ENCODE measurements at places on chromosomes 1 and 21.

DNA sequence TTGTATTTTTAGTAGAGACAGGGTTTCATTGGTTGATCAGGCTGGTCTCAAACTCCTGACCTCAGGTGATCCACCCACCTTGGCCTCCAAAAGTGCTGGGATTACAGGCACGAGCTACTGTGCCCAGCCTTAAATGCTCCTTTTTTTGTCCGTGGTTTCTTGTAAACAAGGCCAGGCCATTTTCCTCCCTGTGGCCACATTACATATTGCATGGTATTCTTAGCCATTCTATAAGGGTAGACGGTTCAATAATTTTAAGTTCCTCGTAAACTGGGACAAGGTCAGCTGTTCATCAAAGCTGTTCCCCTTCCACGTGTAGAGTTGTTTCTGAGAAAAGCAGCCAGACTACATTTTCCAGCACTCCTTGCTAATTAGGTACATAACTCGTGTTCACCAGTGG, 10.3 kb upstream of the LUZP1 start:
- DNase-seq = no peak

DNA sequence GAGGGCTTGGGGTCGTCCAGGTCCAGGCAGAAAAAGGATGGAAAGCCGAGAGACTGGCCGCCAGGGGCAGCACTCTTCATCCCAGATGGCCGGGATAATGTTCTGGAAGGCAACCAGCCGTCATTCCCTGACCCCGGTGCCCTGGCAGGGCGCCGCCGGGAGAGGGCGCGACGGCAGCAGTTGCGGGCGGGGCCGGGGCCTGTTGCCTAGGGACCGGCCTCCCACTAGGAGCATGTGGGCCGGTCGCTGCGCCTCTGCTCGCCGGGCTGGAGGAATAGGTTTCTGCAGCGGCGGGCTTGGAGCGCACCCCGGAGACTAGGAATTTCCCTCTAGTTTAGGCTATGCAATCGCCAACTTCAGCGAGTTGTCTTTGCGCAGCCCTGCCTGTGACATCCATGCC, 11.0 kb downstream of the DMRTB1 start:
- DNase-seq = peak; percentile 24

GRCh38 chr1:27607239-27607804, 3.4 kb upstream of the AHDC1 start:
- no peak for DNase-seq

- DNase-seq = no peak
Measured at GRCh38 chr1:155061381-155062150, 2.0 kb upstream of the EFNA4 start.

- DNase-seq = no peak
Measured at GRCh38 chr1:211843507-211844298, 13.1 kb upstream of the LPGAT1 start.

GRCh38 chr21:30233228-30234020, 17.5 kb upstream of the CLDN8 start:
- peak; percentile 33 for DNase-seq

DNA sequence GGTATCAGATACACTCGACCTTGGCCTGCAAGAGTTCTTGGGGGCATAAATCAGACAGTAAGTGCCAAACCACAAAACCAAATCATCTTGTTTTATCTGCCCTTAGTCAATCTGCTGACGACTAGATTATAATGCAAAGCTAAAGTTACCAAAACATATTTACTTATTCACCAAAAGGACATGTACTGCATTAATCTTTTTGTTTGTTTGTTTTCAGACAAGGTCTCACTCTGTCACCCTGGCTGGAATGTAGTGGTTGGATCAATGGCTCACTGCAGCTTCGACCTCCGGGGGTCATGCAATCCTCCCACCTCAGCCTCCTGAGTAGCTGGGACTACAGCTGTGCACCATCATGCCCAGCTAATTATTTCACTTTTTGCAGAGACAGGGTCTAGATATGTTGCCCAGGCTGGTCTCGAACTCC, 114.7 kb downstream of the APP start:
- no peak for DNase-seq

DNA sequence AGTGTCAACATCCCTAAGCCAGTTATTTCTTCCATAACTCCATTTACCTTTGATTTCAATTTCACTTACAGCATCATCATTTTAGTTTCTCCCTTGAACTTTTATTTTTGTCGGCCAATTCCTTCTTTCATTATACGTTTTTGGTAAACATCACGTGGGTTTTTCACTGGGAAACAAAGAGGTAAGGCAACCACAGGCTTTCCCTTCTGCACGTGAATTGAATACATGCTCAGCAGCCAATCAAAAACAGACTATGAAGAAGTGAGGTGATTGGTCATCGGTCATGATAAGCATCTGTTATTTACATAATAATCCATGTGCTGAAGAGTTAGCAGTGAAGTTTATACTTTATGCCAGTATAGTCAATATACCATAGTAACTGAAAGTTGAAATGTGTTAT, 98.7 kb downstream of the NCAM2 start:
- no peak for DNase-seq

DNA sequence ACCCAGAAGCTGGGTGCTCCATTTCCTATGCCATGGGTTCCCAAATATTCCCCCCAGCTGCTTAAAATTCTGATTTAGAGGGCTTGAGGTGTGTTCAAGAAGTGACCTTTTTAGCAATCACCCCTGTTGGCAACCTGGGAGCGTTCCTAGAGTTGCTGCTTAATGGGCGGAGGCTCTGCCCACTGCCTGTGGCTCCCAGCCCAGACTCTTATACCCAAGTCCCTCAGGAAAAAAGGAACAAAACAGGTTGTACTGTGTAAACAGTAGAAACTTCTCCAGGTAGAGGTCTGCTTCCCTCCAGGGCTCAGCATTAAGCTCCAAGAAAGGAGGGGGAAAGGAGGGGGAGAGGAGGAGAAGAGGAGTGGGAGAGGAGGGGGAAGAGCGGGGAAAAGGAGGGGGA, 14.6 kb upstream of the TENT5C start:
- DNase-seq = no peak

DNA sequence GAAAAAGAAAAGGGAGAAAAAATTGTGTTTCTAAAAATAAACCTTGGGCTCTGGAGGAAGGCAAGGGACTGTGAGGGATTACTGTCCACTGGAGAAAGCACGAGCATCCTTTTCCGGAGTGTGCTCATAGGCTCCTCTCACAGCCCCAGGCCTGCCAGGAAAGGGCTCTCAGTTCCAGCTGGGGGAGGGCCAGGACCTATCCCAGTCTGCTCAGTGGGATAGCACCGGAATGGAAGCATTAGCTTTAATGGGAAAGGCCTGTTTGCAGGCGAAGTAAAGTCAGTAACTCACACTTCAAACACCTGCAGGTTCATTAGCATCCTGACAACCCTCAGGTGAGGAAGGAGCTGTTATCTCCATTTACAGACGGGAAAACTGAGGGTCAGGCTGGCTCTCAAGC, 113.9 kb upstream of the USP24 start:
- no peak for DNase-seq

DNA sequence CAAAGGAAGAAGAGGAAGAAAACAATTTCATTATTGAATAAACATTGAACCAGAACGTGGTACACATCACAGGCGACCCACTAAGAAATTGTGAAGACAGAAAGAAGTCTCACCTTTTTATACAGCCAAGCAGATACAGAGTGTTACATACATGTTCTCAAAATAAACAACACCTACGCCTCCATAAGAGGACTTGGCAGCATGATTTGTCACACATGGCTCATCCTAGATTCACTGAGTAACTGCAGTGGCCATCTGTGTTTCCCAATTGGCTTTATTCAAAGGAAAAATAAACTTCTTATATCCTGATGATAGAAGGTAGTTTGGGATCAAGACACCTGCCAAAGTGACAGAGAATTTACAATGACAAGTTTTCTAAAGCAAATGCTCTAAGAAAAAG, 7.6 kb upstream of the KRTAP19-8 start:
- no peak for DNase-seq

DNA sequence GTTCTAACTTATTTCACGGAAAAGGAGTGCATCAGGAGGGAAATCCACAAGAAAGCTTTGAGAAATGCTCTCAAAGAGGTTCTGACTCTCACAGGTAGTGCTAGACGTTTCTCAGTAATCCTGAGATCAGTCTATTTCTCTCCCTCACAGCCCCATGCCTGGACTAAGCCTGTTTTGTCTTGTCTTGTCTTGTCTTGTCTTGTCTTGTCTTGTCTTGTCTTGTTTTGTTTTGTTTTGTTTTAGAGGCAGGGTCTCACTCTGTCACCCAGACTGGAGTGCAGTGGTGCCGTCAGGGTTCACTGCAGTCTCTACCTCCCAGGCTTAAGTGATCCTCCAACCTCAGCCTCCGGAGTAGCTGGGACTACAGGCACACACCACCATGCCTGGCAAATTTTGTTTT, 133.3 kb upstream of the SGIP1 start:
- no peak for DNase-seq

- DNase-seq = no peak
Measured at GRCh38 chr1:3892748-3893147, 7.3 kb downstream of the C1orf174 start.

DNA sequence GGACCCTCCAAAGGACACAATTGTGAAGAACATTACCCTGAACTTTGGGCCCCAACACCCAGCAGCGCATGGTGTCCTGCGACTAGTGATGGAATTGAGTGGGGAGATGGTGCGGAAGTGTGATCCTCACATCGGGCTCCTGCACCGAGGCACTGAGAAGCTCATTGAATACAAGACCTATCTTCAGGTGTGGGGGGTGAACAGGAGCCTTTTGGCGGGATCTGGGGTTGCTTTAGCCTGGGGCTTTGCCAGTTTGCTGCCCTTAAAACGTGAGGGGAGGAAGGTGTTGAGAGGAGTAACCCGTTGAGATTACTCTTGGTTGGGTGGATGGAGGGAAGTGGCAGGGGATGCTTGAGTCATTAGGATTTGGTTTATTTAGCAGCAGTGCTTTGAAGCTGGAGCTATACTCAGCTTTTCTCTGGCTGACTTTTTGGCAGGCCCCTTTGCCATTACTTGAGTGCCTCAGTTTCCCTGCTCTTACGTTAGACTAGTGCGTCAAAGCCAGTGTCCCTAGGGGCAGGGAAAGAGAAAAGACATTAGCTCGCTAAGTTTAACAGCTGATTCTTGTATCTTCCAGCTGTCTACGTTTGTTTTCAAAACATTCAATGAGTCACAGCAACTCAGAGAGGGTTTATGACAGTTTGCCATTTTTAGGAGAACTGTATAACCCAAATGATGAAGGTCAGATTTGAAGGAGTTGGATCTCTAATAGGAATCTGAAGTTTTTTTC, 4.4 kb downstream of the NDUFS2 start:
- DNase-seq = no peak

GRCh38 chr21:45917241-45917640, 64.3 kb upstream of the COL6A1 start:
- DNase-seq = no peak

DNA sequence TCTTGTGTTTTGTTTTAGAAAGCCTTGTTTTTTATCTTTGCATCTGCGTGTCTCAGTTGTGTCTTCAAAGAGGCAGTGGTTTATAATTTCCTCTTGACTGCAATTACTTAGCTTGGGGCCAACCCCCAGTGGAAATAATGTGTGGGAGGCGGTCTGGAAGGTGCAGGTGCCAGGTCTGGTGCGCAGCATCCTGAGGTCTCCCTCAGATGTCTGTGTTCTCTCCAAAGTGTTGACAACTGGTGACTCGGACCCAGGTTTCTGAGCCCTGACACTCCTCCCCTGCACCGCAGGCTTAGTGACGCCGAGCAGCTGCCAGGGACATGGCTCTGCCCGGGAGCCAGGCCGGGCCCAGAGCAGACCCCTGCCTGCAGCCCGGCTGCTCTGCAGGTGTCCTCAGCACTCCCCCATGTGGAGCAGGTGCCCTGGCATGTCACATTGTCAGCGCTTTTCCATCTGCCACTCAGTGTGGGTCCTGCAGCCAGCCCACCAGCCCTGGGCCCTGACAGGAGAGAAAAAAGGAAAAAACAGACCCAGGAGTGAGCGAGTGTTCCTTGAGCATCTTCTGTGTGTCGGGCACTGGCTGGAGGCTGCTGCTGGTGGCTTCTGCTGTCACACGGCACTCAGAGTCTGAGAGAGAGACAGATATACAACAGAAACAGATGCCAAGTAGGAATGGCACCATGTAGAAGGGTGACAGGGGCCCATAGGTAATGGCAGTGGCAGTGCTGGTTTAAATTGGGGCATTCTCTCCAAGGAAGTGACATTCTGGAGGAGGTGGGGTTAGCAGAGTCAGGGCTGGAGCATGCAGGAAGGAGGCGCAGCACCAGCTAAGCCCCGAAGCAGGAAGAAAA, 24.8 kb upstream of the SELENON start:
- DNase-seq = no peak

- DNase-seq = peak; percentile 95
Measured at GRCh38 chr1:55580845-55581332, 365.7 kb upstream of the USP24 start.

DNA sequence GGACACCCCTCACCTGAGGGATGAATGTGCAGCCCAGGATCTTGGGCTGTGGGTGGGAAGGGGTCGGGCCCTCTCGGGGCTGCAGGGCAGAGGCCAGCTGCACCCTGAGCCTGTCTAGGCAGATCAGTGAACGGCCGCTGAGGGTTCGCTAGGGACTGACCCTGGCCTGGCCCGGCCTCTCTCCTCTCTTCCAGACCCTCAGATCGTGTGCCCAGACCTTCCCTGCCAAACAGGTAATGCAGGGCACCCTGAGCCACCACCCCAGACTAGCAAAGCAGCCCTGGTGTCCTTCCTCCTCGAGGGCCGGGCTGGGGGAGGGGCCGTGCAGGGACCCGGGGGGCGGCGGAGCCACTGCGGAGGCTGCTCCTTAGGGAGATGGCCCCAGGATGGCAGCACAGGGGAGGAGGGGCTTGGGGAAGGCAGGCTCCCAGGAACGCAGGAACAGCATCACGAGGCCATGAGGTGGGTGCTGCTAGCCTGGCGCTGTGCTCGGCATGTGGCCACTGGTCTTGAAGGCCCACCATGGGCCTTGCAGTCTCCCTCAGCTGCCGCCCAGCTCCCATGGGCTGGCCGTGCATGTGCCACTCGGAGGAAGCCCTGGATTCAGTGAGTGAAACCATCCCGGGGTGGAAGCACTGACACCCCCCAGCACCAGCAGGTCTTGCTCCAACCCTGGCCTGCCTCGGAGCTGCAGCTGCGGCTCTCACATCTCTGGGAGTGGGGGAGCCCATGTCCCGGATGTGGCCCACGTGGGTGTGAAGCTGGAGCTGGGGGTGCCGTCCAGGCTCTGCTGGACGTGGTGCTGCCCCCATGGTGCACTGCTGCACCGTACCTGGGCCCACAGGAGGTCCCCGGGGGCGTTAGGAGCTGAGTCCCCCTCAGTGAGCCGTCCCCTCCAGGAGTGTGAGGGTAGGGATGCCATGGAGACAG, 28.7 kb downstream of the COL6A2 start:
- DNase-seq = no peak

GRCh38 chr21:35681946-35682345, 378.4 kb downstream of the SETD4 start:
- DNase-seq = no peak

Data from skeletal muscle cell (primary cell).